MCF 10A (cell line): ENCODE measurements at places on chromosomes 11 and 22. TPM values are rescaled to one million over a fixed set of nuclear protein-coding genes. Genes with fewer than 3 reads are reported as not detected.

- no peak for DNase-seq
- H3K27me3 ChIP-seq, result peaks cover 73% of the 10 kb centered on the region
- no peaks in the 10 kb centered on the region for H3K36me3 ChIP-seq
- H3K4me1 ChIP-seq, result no peaks in the 10 kb centered on the region
- no peak overlapping the region for H3K4me3 ChIP-seq
Measured at GRCh38 chr11:117761993-117762392, 35.0 kb downstream of the DSCAML1 start.

DNA sequence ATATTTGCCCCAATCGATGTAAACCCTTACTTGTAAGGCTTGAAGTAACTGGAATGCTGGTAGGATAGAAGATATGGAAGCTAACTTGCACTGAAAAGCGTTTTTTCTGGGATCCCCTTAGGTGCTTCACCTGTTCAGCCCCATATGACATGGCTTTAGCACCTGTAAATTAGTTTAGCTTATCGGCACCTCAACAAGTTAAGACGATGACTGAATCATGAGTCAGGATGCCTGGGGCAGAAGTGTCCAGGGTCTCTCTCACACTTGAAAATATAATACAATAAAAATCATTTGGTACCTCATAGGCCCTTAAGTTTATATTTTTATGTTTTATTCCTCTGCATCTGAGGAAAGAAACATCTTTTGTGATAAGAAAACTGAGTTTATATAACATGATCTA, 409.2 kb upstream of the LRRC4C start:
- H3K27me3 ChIP-seq, result no peaks in the 10 kb centered on the region
- DNase-seq, result peak; percentile 42
- H3K27ac ChIP-seq, result no peak overlapping the region
- H3K4me1 ChIP-seq, result no peaks in the 10 kb centered on the region
- H3K36me3 ChIP-seq, result no peaks in the 10 kb centered on the region

GRCh38 chr11:30431127-30431814, 108.4 kb downstream of the ARL14EP start:
- no peak for DNase-seq
- H3K4me1 ChIP-seq, result no peaks in the 10 kb centered on the region
- H3K4me3 ChIP-seq, result no peak overlapping the region
- no peak overlapping the region for H3K27ac ChIP-seq
- no peaks in the 10 kb centered on the region for H3K36me3 ChIP-seq
- H3K27me3 ChIP-seq, result peaks cover 95% of the 10 kb centered on the region

- H3K4me1 ChIP-seq, result no peaks in the 10 kb centered on the region
- no peak for DNase-seq
- H3K4me3 ChIP-seq, result no peak overlapping the region
Measured at GRCh38 chr11:36488096-36488495, 22.0 kb downstream of the TRAF6 start.

DNA sequence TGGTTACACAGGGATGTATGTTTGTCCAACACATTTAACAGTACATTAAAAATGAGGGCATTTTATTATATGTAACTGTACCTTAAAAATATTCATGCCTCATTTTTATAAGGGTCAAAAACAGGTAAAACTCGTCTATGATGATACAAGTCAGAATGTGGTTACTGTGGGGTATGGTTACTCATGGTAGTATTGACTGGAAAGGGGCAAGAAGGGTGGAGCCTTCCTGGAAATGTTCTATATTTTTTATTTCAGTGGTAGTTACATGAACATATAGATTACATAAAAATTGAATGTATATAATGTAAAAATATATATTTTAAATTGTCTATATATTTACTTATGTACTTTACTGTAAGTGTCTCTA, 99.8 kb downstream of the STIM1 start:
- no peak overlapping the region for H3K27ac ChIP-seq
- H3K27me3 ChIP-seq, result no peaks in the 10 kb centered on the region

GRCh38 chr11:4025248-4025966, 69.2 kb upstream of the RRM1 start:
- no peaks in the 10 kb centered on the region for H3K27me3 ChIP-seq
- H3K4me3 ChIP-seq, result no peak overlapping the region
- H3K27ac ChIP-seq, result peak overlapping the region; percentile 29
- peak; percentile 41 for DNase-seq
- peaks cover 4% of the 10 kb centered on the region for H3K36me3 ChIP-seq

DNA sequence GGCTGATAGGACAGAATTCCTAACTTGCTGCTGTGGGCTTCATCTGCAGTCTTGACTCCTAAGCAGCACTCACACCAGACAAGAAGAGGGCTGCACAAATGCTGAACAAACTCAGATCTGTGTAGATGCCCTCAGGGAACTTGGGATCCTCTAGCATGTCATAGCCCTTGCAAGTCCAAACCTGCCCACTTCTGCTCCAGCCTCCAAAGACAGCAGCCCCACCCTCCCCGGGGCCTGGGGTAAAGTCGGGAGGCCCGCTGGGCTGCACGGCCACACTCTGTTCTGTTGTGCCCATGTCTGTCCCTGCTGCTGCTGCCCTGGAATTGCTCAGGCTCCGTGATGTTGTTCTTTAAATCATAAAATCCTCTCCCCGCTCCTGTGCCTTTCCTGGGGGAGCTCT, 28.3 kb downstream of the DRD2 start:
- H3K27ac ChIP-seq, result peak overlapping the region; percentile 75
- peak; percentile 93 for DNase-seq
- H3K27me3 ChIP-seq, result no peaks in the 10 kb centered on the region
- peak overlapping the region; percentile 40 for H3K4me3 ChIP-seq
- no peaks in the 10 kb centered on the region for H3K36me3 ChIP-seq

The DAGLA gene
- total RNA-seq, result 1.0 and 1.5 TPM in 2 replicates

DNA sequence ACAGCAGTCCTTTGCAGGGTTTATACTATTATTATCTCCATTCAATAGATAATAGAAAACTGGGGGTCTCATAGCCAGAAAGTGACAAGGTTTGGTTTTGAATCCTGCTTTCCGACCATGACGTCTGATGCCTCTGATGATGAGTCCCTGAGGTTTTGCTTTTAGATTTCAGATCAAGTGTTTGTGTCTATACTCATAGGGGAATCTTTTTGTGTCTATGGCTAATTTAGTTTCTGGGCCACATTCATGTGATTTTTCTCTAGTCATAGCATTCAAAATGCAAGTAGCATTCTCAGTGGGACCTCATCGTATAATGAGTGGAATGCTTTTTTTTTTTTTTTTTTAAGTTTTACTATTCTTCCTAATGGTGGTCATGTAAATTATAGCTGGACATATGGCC, 72.9 kb downstream of the TNRC6B start:
- DNase-seq, result no peak
- H3K4me1 ChIP-seq, result no peaks in the 10 kb centered on the region
- peaks cover 61% of the 10 kb centered on the region for H3K36me3 ChIP-seq
- no peaks in the 10 kb centered on the region for H3K27me3 ChIP-seq

GRCh38 chr22:38441620-38442287, 13.2 kb downstream of the KCNJ4 start:
- no peak overlapping the region for H3K27ac ChIP-seq
- H3K36me3 ChIP-seq, result no peaks in the 10 kb centered on the region
- H3K27me3 ChIP-seq, result peaks cover 51% of the 10 kb centered on the region
- H3K4me1 ChIP-seq, result no peaks in the 10 kb centered on the region

- DNase-seq, result peak; percentile 18
- H3K4me3 ChIP-seq, result no peak overlapping the region
- H3K4me1 ChIP-seq, result peaks cover 14% of the 10 kb centered on the region
- H3K27me3 ChIP-seq, result no peaks in the 10 kb centered on the region
- no peak overlapping the region for H3K27ac ChIP-seq
- no peaks in the 10 kb centered on the region for H3K36me3 ChIP-seq
Measured at GRCh38 chr22:17087498-17088131, 2.8 kb downstream of the IL17RA start.

DNA sequence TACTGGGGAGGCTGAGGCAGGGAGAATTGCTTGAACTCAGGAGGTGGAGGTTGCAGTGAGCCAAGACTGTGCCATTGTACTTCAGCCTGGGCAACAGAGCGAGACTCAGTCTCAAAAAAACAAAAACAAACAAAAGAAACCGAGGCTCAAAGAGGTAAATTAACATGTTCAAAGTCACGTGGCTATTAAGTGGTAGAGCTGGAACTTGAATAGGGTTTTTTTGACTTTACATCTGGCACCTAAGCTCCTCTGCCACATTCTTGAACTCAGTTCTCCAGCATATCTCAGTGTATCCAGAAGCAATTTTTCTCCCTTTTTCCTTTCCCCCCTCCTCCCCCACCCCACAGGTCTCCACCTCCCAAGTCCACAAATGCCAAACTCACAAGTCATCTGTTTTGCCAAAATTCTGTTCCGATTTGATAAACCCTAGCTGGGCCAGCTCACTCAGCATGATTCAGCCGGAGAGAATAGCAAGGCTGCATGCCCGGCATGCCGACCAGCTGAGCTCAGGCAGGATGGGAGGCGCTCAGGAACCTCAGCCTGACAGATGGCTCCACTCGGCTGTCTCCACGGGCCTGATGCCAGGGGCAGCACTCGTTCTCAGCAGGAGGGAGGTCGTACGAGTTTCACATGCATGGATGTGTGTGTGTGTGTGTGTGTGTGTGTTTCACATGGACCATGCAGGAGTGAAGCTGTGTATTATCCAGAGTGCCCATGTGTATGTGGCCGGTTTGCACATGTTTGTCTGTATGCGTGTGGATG, 63.2 kb upstream of the RRAS2 start:
- peak; percentile 91 for DNase-seq
- H3K36me3 ChIP-seq, result no peaks in the 10 kb centered on the region
- H3K27me3 ChIP-seq, result no peaks in the 10 kb centered on the region
- peaks cover 17% of the 10 kb centered on the region for H3K4me1 ChIP-seq
- H3K27ac ChIP-seq, result no peak overlapping the region

GRCh38 chr11:105393326-105393725, 216.5 kb upstream of the GRIA4 start:
- no peak overlapping the region for H3K27ac ChIP-seq
- no peak for DNase-seq
- no peaks in the 10 kb centered on the region for H3K27me3 ChIP-seq
- no peak overlapping the region for H3K4me3 ChIP-seq
- H3K4me1 ChIP-seq, result peaks cover 12% of the 10 kb centered on the region

GRCh38 chr22:50018608-50019285, 6.2 kb upstream of the IL17REL start:
- DNase-seq, result no peak
- no peak overlapping the region for H3K4me3 ChIP-seq

The SLC25A18 gene
- 0.15 and 0.35 TPM in 2 replicates for total RNA-seq

The MS4A1 gene
- not detected in 2 replicates for total RNA-seq

GRCh38 chr11:80116796-80117195, 676.0 kb upstream of the TENM4 start:
- H3K36me3 ChIP-seq, result no peaks in the 10 kb centered on the region
- no peaks in the 10 kb centered on the region for H3K27me3 ChIP-seq
- H3K4me1 ChIP-seq, result no peaks in the 10 kb centered on the region
- H3K4me3 ChIP-seq, result no peak overlapping the region

DNA sequence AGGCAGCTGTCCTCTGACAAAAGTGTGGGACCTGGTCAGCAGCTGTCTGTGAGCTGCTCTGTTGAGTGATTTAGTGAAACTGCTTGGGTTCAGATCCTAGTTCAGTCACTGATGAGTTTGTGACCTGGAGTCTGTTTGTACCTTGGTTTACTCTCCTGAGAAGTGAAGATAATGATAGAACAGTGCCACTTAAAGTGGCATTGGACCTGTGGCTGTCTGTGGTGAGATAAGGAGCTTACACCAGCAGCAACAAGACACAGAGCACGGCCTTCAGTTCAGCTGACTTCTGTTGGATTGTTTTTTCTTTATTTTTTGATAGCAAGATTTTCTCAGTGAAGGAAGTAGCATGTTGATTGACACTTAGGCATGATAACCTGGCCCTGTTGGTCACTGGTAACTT, 46.2 kb upstream of the CTTN start:
- H3K36me3 ChIP-seq, result peaks cover 78% of the 10 kb centered on the region
- no peaks in the 10 kb centered on the region for H3K27me3 ChIP-seq
- H3K4me3 ChIP-seq, result no peak overlapping the region
